ENCODE measurements at places on chromosomes 1 and 21. TPM values are rescaled to one million over a fixed set of nuclear protein-coding genes. Genes with fewer than 3 reads are reported as not detected.

GRCh38 chr1:147072482-147073432 lies 99.5 kb downstream of the PRKAB2 start:
- no peak for DNase-seq

- DNase-seq: peak; percentile 92
Observed at GRCh38 chr21:34510148-34511142, 1.6 kb downstream of the KCNE1 start.

DNA sequence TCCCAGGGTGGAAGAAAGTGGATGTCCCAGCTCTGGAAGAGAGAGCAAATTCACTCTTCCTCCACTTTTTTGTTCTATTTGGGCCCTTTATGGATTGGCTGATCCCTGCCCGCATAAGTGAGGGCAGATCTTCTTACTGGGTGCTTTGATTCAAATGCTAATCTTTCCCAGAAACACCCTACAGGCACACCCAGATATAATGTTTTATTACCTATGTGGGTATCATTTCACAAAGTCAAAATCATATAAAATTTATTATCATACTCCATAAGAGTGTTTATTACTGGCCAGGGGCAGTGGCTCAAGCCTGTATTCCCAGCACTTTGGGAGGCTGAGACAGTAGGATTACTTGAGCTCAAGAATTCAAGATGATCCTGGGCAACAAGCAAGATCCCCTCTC lies 16.9 kb upstream of the PLA2G4A start:
- no peak for DNase-seq

GRCh38 chr1:172599912-172600311 lies 59.0 kb upstream of the FASLG start:
- no peak for DNase-seq

DNA sequence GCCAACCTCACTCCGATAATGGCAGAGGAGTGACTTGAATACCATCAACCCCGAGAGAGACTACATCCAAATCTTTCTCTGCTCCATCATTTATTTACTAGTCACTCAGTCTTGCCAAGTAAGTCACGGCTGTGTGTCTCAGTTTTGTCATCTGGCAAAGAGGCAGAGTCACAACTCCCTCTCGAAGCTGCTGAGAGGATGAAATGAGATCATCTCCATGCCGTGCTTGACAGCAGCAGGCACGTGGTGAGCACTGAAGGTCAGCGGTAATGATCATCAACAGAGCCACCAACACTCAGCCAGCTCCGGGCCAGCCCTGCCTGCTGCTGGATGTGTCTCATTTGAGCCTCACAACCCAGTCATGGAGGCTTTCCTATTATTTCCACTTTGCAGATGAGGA lies 19.9 kb downstream of the ALDH4A1 start:
- DNase-seq: no peak

The ANXA9 gene
- 0.13 TPM for total RNA-seq

The SAMD13 gene
- total RNA-seq: 1.3 TPM

The S100A1 gene
- total RNA-seq: not detected

The PDIK1L gene
- total RNA-seq: 7.7 TPM

The NEK2 gene
- total RNA-seq: 1.5 TPM

Measured in spleen (tissue), 13 donors.